ENCODE measurements at places on chromosomes 1 and 21.

DNA sequence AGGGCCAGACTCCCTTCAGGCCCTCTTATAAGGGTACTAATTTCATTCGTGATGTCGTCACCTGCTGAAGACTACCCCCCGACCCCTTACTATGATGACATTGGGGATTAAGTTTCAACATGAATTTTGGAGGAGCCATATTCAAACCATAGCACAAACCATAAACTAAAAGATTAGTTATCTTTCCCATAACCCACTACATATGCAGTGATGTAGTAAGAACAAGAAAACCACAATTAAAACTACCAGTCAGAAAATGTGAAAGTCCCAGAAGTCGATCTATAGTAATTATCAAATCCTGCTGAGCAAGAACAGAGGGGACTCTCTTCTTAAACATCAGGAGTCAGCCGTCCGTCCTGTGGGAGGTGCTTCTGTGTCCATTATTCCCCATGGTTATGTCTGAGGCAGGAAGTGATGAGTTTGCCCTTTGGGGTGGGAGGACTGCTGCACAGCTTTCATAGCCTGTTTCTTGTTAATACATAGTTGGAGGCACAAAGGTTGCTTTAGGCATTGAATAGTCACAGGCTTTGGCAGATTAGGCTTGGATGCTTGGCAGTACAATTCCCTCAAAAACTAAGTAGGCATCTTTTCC, 35.9 kb upstream of the PTGFRN start:
- DNase-seq = no peak

DNA sequence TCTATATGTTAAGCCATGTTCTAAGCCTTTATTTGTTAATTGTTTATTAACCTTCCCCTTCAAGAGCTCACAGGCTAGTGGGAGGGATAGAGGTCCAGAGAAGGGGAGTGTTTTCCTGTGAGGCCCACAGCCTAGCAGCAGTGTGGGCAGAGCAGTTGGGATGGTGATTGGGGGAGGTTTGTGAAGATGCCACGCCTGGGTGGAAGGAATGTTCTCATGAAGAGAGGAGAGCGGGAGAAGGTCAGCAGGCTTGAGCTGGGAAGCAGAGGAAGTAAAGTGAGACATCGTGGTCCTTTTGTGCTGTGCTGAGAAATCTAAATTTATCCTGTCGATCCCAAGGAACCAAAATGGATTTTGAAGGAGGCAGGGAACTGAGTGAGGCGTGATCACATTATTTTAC, 42.6 kb downstream of the TRAPPC10 start:
- DNase-seq = no peak

GRCh38 chr1:80509965-80510522, 1290.7 kb upstream of the ADGRL2 start:
- no peak for DNase-seq

DNA sequence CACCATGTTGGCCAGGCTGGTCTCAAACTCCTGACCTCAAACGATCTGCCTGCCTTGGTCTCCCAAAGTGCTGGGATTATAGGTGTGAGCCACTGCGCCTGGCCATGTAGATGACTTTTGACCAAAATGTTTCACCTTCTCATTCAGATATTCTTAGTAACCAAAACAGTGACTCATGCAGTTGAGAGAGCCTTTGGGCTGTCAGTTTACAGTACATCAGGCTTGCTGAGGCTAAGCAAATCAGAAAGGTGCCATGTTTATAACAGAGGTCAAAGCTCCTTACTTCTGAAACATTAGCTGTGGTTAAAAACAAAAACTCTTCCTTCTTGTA, 21.0 kb downstream of the CNIH4 start:
- DNase-seq = no peak

GRCh38 chr1:88976235-88976634, 16.2 kb downstream of the KYAT3 start:
- no peak for DNase-seq

DNA sequence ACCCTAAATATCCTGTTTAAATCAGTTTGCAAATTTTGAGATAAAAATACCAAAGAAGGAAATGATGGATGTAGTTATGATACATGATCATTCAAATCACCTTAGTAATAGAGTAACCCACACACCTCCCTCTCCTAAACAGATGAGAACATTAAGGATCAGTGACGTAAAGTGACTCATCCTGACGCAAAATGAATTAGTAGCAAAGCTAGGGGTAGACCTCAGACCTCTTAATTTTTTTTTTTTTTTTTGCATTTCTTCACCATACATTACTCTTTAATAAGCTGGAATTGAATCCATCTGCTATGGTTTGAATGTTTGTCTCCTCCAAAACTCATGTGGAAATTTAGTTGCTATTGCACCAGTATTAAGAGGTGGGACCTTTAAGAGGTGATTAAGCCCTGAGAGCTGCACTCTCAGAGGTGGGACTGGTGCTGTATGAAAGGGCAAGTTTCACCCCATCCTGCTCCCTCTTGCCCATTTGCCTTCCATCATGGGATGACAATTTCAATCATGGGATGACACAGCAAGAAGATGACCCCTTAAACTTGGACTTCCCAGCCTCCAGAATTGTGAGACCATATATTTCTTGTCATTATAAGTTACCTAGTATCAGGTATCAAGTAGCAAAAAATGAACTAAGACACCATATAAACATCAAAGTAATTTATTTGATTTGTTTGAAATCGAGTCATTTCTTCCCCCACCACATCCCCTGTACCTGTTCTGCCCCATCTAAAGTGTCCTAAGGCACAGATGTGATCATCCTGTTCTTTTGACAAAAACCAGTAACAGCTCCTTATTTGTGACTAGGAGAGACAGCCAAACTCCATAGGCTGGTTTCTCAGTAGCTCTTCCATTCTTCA, 114.6 kb upstream of the DUSP10 start:
- no peak for DNase-seq

DNA sequence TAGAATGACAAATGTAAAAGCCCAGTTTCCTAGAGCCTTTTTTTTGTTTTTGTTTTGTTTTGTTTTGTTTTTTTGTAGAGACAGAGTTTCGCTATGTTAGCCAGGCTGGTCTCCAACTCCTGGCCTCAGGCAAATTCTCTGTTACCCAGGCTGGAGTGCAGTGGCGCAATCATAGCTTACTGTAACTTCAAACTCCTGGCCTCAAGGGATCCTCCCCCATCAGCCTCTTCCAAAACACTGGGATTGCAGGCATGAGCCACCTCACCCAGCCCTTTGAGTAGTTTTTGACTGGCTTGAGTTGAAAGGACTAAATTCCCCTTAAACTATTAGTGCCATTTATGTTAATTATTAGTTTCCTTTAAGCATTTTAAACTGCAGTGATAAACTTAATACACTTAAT, 28.8 kb upstream of the ZBTB18 start:
- no peak for DNase-seq

- peak; percentile 86 for DNase-seq
These were observed 4.2 kb downstream of the TFAP2E start for GRCh38 chr1:35577071-35577998.

GRCh38 chr1:68165665-68166064, 66.7 kb downstream of the WLS start:
- DNase-seq = no peak

DNA sequence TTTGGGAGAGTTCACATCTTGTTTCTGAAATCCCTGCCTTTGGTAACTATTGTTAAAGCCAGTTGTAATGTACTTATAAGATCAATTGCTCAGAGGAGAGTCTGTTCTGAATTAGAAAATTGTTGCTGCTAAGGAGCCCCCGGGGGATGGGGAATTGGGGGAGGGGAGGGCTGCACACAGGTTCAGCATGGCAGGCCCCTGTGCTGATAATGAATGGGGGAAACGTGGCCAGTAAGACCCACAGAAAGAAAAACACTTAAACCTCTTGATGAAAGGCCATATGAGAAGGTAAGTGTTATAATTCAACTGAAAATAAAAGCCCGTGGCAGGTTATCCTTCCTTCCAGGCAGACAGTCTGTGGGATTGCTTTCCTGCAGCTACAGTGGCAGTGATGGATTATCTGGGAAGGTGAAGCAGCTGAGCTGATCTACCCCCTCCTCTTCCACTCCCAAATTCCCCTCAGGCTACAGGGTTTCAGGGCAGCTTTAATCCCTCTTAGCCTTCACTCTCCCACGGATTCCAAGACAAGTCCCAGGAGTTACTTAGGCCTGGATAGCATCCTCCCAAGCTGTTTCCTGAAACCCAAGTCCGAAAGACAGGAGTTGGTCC, 398.8 kb downstream of the TBX15 start:
- no peak for DNase-seq

GRCh38 chr1:94334764-94335163, 83.4 kb upstream of the ABCD3 start:
- no peak for DNase-seq

DNA sequence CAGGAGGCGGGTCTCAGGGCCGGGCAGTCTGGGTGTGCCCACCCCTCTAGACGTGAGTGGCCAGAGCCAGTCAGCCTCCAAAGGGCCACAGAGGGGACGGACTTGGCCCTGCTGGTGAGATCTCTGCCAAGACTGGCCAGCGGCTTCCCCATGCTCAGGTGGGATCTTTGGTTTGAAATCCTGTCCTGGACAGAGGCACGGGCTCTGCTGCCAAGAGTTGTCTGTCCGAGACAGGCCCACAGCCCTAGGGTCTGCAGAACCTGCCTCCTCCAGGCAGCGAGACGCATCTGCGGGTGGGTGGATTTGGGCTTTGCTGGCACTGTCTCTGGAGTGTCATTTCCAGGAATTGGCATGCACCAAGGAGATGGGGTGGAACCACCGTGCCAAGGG, 44.3 kb upstream of the CCDC27 start:
- DNase-seq = no peak

- DNase-seq = peak; percentile 87
These were observed 6.9 kb upstream of the S100A2 start for GRCh38 chr1:153572569-153573015.

GRCh38 chr1:159828581-159829272, 2.1 kb downstream of the SLAMF8 start:
- no peak for DNase-seq

DNA sequence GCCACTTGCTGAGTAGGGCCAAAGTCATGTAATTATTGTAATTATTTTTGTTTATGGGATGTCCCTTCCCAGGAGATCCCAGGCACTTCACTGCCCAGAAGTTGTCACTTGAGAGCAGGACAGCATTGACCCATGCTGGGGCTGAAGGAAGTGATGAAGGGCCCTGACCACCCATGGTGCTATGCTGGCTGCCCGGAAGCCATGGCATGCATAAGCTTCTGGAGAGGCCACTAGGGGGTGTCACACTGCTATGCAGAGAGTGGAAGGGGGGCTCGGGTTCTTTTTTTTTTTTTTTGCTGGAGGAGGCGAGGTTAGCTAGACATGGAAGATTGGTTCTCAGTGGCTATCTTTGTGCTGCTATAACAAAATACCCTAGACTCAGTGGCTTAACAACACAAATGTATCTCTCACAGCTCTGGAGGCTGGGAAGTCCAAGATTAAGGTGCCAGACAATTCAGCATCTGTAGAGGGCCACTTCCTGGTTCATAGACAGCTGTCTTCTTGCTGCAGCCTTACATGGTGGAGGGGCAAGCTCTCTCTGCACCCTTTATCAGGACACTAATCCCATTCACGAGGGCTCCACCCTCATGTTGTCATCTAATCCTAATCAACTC, 84.9 kb downstream of the CNIH3 start:
- DNase-seq = peak; percentile 48

DNA sequence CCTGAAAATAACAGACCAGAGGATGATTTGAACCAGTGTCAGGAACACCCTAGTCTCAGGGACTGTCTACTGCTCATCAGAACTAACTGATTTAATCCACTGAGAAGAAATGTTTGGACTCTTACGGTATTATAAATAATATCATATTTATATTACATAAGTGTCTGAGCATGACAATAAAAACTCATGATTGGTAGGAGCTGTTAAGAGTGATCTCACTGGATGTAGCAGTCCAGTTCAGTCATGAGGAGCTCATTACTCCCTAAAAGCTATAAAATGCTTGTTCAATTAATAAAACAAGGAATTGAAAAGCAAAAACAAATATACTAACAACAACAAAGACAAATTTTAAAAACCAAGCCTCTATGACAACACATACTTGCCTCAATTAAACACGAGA, 68.8 kb upstream of the BCL9 start:
- DNase-seq = no peak

- no peak for DNase-seq
These were observed 22.5 kb downstream of the KAZN start for GRCh38 chr1:14620941-14621340.

DNA sequence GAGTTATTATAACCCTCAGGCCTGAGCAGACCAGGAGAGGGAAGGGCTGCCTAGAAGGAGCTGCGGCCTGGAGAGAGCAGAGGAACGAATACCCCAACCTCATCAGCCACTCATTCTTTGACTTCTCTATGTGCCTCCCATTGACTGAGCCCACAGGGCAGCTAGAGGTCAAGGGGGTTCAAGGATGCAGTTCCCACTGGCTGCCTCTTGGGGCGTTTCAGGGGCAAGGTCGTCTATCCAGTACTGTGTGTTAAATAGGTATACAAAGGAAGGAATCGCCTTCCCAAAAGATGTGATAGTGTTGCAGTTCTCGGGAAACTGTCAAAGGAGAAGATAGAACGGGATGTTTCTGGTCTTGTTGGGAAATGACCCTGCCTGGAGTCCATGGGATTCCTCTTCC, 250.6 kb downstream of the PRDM2 start:
- DNase-seq = peak; percentile 27

GRCh38 chr1:215140135-215140534, 57.6 kb downstream of the KCNK2 start:
- DNase-seq = no peak

GRCh38 chr21:41786509-41786987, 19.7 kb upstream of the RIPK4 start:
- no peak for DNase-seq

GRCh38 chr21:35227786-35228185, 178.7 kb upstream of the RUNX1 start:
- DNase-seq = no peak

DNA sequence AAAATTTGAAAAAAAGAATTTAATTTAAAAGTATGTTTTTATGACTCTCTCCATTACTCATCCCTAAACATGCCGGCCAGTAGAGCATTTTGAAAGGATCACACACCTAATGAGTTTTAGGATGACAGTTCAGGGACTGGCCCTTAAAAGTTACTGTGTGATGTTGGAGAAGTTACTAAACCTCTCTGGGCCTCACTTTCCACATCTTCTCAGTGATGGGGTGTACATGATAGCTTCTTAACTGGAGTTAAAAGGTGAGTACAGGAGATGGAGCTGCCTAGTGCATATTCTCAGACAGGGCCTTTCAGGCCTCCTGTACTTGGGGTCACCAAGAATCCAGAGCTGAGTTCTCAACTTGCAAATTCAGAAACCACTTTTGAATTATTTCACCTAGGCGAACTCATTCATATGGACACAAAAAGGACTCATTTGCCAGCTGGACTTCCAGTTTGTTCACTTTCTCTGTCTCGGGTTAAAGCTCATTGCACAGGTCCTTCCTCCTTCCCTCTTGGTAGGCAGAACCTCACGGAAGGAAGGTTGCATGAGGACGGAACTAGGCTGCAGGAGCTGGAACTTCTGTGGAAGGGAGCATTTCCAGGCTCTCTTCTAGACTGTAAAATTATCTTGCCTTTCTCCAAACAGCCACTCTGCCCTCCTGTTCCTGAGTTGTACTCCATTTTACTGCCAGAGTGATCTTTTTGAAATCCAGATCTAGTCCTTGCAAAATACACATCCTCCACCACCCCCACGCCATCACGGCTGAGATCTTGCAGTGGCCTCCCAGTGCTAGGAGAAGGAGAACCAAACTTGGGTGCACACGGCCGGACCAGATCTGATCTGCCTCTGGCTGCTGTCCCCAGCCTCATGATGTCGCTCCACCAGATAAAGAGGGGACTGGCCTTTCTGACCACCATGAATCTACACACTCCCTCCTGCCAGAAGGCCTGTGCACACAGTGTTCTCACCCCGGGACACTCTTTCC, 4.3 kb upstream of the SLC30A1 start:
- no peak for DNase-seq
